ENCODE measurements at places on chromosomes 2 and 18. TPM values are rescaled to one million over a fixed set of nuclear protein-coding genes. Genes with fewer than 3 reads are reported as not detected.

DNA sequence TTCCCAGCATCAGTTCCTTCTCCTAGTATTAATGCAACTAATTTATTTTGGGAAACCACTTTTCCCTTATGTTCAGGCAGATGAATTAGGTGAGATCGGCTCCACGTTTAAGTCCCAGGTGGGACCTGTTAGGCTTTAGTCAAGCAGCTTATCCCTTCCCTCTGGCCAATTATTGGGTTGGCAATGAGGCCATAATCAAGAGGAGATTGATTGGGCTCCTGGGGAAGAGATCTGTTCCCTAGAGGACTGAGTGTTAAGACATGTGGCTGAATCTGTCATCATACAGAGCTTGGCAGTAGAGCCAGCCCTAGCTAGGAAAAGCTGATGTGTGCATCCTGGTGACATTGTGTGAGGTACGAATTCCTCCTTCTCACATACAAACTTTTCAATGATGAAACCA lies 104.4 kb downstream of the PTH2R start:
- DNase-seq, result no peak

DNA sequence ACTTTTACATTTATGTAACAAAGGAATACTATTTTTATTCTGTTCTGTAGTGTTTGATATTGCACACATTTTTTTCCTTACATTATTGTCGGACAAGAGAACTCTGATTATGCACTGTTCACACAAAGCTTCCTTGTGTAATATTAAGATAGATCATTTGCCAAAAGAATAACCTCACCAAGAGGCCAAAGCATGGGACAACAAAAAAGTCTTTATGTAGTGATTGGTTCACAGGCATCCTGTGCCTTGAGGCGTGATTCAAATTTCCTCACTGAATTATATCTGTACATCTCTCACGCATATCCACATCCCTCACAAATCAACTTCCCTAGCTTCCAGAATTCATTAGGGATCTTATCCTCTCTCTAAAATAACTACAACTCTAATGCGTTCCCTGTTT lies 642.7 kb downstream of the NR4A2 start:
- no peak for DNase-seq

GRCh38 chr2:74399785-74400184 lies 19.7 kb upstream of the DCTN1 start:
- DNase-seq, result peak; percentile 51

DNA sequence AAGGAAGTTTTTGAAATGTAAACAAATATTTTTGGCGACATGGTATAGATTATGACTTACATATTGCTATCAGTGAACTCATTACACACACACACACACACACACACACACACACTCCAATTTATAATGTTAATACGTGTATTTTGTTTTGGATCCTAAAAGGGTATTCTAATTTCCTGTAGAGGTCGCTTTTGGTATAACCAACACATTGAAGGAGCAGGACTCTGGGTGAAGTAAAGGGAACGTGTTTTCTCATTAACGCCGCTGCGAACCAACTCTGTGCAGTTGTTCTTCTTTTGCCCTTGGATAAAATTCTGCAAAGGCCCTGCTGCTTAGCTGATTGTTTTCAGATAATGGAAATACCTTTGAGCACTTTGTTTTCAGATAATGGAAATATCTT lies 190.4 kb downstream of the PMAIP1 start:
- no peak for DNase-seq

Gene ICOS
- 31.1 TPM for total RNA-seq

DNA sequence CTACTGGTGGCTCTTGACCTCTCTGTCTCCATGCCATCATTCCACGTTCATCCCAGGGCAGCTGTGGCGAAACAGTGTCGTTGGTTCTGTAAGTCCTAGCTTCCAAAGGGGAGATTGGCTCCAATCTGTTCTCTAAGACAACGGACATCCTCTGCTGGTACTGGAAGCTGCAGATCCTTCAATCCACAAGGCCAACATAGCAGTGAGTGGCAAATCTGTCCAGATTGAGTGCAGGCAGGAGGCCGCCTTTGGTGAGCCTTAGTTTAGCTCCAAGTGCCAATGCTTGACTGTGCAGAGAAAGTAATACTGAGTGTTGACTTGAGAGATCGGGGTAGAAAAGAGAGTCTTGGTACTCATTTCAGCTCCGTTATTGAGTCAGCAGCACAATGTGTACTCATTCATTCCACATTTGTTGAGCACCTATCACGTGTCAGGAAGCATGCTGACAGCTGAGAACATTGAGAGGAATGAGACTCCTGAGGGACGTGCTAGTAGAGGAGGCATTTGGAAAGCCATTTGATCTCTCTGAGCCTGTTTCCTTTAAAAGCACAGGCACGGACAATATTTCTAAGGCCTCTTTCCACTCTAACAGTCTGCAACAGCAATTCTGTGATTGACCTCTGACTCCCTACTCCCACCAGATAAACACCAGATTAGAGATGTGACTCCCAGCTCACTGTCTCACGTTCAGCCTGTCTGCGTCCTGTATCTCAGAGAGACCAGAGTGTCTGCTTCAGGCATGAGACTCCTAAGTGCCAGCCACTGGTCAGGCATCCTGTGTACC lies 306.0 kb downstream of the CLIP4 start:
- no peak for DNase-seq

DNA sequence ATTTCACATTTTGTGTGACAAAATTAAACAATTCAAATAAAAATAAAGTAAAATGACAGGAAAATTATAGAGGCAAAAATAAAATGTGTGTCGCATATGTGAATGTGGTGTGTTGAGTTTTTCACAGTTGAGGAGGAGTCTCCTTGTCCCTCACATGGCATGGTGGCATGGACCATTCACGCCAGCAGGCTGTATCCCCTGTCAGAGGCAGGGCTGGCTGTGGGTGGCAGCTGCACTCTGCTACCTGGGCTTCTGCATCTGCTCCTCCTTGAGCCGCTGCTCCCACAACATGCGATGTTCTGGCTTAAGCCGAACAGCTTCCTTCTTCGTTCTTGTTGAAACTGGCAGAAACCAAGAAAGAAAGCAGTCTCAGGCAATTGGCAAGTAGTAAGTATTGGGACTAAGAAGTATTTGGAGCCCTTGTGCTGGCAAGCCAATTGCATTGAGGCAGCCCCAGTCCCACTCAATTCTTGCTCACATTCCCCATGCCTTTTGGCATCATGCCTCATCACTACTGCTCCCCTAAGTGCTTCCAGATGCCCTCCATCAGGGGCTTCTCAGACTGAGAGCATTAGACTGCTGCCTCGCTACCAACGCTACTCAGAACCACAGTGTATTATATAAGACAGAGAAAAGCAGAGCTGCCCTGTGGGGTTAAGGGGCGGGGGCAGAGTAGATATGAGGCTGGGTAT lies 177.9 kb upstream of the NABP1 start:
- no peak for DNase-seq

GRCh38 chr2:194182888-194183287 lies 1474.1 kb upstream of the SLC39A10 start:
- DNase-seq, result no peak

DNA sequence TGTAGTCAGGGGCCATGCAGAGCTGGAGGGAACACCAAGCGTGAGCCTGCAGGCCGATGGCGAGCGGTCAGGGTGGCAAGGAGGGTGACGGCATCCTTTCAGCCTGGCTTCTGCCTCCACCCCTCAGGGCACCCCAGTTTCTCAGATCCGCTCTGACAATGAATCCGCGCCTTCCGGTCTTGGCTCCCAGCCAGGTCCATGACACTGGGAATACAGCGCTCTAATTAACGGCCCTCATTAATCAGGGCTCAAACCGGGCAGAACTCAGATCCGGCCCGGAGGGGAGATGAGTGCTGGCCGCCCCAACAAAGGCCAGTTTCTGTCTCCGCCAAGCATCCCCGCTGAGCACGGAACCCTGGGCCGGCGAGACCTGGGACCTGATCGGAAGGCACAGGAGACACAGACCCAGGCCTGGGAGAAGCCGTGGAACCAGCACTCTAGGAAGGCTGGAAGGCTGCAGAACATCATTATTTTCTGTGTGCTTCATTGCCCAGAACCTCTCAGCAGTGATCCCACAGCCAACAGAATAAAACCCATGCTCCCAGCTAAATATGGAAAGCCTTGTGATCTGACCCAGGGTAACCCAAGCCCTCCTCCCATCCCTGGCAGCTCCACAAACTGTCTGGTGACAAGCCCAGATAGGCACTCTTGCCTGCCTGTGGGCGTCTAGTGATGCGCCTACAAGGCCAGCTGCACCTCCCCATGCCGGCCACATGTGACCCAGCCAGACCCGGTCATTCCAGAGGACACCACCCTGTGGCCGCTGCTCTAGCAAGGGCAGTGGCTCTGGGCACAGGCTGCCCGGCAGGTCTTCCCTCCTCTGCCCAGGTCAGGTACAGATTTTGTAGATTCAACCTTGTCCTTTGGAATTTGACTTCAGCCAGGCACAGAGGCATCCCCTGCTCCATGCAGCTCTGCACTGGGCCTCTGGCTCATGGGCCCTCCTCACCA lies 438.7 kb upstream of the MYT1L start:
- DNase-seq, result no peak

DNA sequence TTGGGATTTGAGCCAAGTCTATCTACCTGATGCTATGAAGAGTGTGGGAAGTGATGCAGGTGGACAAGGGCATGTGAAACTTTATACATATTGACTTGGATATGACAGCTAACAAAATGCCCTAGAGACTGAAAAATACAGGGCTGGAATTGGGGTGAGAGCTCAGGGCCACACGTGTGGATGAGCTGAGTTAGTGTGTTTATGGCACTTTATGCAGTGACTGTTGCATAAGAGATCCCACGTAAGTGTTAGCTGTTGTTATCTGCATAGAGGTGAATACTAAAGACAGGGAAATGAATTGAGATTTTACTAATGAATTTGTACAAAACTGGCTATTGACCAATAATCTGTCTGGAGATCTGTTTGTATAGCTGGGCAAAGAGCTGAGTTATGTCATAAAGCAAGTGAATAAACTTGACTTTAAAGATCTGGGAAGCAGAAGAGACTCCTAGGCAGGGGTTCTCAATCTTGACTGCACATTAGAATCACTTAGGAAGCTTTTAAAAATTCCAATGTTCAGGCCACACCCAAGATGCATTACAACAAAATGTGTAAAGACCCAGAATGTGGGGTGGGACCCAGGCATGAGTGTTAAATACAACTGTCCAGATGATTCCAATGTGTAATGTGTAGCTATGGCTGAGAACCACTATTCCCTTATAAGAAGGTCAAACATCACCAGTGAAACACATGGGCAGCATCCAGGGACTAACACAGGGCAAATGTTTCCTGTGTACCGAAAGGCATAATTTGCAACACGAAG lies 74.2 kb upstream of the STK17B start:
- no peak for DNase-seq

DNA sequence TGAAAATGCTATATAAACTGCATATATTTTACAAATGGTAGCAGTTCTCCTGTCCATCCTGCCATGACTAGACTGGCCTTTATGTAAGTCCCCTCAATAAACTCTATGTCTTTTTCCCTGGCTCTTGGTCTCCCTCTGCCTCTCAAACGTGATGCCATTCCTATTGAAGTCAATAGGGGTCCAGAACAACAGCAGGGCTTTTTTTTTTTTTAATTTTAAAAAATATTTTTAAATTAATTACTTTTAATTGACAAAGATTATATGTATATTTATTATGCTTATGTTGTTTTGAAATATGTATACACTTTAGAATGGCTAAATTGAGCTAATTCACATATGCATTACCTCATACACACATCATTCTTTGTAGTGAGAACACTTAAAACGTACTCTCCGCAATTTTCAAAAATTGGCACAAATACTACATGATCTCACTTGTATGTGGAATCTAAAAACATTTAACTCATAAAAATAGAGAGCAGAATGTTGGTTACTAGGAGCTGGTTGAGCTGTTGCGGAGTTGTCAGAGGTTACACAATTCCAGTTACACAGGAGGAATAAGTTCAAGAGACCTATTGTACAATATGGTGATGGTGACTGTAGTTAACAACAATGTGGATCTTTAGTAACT lies 123.1 kb downstream of the LRRTM4 start:
- no peak for DNase-seq

GRCh38 chr2:162308747-162309503 lies 9.6 kb downstream of the IFIH1 start:
- no peak for DNase-seq

Gene NR4A2
- total RNA-seq, result 2.0 TPM

DNA sequence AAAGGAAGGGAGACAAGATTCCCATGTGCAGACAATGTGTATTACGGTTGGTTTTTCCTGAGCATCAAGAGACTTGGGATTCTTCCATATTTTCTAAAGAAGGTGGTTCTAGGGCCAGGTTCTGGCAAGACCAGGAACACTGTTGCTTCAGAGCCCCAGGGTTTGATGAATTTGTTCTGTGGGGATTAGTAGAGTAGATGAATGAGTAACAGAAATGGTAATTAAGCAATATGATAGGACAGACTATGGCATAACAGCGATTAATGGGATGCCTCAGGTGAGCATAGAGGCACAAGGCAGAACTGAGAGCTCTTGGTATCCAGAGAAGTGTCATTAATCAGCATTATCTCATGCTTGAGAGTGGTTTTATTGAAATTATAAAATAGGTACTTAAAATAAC lies 82.8 kb upstream of the PNPT1 start:
- DNase-seq, result no peak

GRCh38 chr2:24883946-24884345 lies 36.1 kb downstream of the ADCY3 start:
- DNase-seq, result no peak

DNA sequence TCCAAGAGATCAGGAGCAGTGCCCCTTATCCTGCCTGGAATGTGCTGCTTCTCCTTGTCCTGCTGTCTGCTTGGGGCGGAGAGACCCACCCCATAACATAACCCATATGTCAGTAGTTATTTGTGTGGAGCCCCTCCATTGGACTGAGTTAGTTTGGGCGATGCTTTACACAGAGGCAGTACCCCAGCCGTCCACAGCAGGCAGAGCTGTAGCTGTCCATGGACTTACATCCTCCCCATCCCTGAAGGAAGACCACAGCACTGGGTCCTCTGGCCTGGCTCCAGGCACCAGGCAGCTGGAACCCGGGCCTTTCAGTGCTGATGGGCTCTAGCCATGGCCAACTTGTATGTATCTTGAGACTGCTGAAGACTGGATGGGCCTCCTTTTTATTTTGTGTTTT lies 20.3 kb downstream of the GKN2 start:
- DNase-seq, result no peak

Gene GLI2
- 2.2 TPM for total RNA-seq

- DNase-seq, result no peak
Observed at GRCh38 chr2:186780701-186781316, 68.2 kb downstream of the ZSWIM2 start.

GRCh38 chr18:49708662-49709346 lies 104.5 kb downstream of the ACAA2 start:
- no peak for DNase-seq

Measured in activated CD8-positive, alpha-beta T cell treated with anti-CD3 and anti-CD28 coated beads, Interleukin-2, amount 10 ng/mL, durations not matched to agents 7 days and 5 days (primary cell).